ENCODE measurements at places on chromosomes 5 and 9.
A peak's percentile ranks its signal among the peaks of the same experiment; 100 is the strongest.

DNA sequence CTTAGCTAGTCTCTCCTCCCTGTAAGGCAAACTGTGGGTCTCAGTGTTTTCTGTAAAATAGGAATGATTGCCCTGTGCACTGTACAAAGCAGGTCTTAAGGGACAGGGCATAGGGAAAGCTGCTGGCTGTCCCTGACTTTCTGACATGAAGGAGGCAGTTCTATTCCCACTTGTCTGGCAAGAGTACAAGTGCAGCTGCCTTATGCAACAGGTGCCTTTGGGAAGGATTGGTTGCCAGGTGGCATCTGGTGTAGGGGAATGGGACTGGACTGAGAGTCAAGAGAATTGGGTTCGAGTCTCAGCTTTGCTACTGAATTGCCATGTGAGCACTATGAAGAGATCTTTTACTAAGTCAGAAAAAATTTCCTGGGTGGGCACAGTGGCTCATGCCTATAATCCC lies 10.0 kb downstream of the BSPRY start:
- no peak for DNase-seq

DNA sequence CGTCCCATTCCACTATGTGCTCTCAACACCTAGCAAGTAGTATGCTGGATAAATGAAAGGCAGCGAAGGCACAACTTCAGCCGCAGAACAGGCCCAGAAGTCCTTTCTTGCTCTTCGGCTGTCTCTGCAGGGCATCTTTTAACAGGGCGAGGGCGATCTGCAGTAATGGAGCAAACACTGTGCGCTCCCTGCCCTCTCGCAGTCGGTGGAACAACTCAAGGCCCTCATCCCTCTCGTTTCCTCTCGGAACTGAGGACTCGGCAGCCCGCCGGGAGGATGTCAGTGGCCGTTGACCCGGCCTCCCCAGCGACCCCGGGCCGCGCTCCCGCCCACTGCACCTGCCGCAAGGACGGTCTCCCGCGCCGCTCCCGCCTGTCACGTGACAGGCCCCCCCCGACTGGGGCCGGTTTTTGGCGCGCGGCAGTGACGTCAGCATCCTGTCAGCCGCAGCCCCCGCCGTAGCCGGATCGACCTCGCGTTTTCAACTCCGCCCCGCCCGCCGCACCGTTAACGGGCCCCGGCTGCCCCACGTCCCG lies 1.1 kb downstream of the ZNF367 start:
- DNase-seq, result no peak

GRCh38 chr9:134776080-134776796 lies 104.4 kb upstream of the FCN2 start:
- no peak for DNase-seq

- no peak for DNase-seq
Observed at GRCh38 chr5:35337340-35338156, 107.3 kb upstream of the PRLR start.

DNA sequence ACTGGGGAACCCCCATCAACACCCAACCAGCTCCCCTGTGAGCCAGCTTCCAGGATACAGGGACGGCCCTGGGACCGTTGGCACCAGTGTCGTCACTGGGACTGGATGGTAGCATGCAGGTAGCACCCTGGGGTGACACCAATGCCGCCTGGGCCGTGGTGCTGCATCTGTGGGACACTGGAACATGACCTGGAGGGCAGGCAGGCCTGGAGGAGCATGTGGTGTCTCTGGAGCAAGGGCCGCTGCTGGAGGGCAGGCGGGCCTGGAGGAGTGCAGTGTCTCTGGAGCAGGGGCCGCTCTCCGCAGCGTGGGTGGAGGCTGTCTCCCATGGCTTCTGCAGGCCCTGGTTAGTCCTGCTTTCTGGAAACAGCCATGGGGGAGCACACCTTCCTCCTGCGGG lies 13.1 kb downstream of the LPCAT1 start:
- no peak for DNase-seq

GRCh38 chr9:28215536-28216299 lies 642.4 kb upstream of the C9orf72 start:
- DNase-seq, result no peak

GRCh38 chr5:40677456-40677855 lies 2.3 kb upstream of the PTGER4 start:
- DNase-seq, result no peak

- DNase-seq, result no peak
Observed at GRCh38 chr9:87573841-87574342, 76.2 kb downstream of the DAPK1 start.

GRCh38 chr9:124733964-124734740 lies 37.0 kb downstream of the NR6A1 start:
- no peak for DNase-seq

- DNase-seq, result no peak
Observed at GRCh38 chr5:81829242-81829641, 78.3 kb upstream of the SSBP2 start.

GRCh38 chr9:88534456-88535225 lies at the start of gene NXNL2:
Gene NXNL2 (plus strand): TSS chr9:88535178. CDS start chr9:88535435, 257 bp downstream.
- no peak for DNase-seq

GRCh38 chr9:117494401-117495090 lies 79.7 kb upstream of the ASTN2 start:
- no peak for DNase-seq

- no peak for DNase-seq
Observed at GRCh38 chr9:18361646-18362045, 112.3 kb upstream of the ADAMTSL1 start.

GRCh38 chr5:64678374-64678773 lies 11.9 kb upstream of the SHISAL2B start:
- DNase-seq, result no peak

- DNase-seq, result no peak
Observed at GRCh38 chr5:151062405-151063141, 18.3 kb downstream of the TNIP1 start.

DNA sequence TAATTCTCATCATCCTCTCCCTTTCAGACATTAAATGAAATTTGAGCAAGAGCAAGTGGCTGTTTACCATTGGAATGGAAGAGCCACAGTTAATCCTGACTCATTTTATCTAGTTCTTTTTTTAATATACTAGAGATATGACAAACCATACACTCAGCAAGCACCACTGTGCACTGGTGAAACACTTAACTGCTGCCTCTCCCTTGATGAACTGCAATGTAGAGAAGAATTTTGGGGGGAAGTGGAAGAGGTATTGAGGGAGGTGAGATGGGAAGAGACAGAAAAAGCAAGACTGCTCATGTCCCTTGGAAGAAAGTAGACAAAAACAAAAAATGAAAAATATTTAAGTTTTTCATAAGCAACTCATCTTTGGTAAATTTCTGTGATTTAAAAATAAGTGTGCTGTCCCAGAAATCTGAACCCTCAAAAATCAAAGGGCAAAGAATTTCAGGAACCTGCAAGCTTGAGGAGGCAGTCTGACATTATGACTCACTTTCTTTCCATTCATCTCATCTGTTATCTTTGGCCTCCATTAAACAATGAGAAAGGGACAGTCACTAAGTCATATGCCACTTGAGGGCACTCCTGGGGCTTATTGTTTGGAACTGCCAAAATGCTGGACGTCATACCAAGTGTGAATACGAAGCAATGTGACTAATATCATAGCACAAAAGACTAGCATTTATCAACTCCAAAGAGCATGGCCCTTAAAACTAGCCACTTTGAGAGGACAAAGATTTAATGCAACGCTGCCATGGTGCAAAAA lies 566.8 kb upstream of the DMAC1 start:
- no peak for DNase-seq

GRCh38 chr5:50965654-50966375 lies 299.4 kb downstream of the PARP8 start:
- no peak for DNase-seq

- DNase-seq, result no peak
Observed at GRCh38 chr5:115553082-115553481, 8.5 kb upstream of the FEM1C start.

- DNase-seq, result no peak
Observed at GRCh38 chr5:148991566-148991965, 71.3 kb downstream of the SH3TC2 start.

GRCh38 chr5:149860801-149861322 lies 83.7 kb downstream of the PDE6A start:
- DNase-seq, result no peak

DNA sequence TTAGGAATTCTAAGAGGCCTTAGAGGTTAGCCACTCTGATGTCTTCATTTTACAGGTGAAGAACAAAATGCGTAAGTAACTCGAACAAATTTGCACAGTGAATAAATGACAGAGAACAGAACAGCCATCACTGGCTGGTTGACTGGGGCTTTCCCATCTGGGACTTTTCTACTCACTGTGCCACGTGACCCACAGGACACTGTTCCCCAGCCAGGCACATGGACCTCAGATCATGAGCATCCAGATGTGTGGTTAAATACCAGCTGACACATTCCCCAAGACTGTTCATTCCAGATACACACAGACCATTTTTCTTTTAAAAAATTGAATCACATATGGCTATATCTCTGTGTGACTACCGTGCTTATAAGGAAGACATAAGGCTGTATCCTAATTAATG lies 25.8 kb upstream of the MED10 start:
- DNase-seq, result no peak

- DNase-seq, result no peak
Observed at GRCh38 chr5:129098488-129099183, 4.1 kb downstream of the ISOC1 start.

DNA sequence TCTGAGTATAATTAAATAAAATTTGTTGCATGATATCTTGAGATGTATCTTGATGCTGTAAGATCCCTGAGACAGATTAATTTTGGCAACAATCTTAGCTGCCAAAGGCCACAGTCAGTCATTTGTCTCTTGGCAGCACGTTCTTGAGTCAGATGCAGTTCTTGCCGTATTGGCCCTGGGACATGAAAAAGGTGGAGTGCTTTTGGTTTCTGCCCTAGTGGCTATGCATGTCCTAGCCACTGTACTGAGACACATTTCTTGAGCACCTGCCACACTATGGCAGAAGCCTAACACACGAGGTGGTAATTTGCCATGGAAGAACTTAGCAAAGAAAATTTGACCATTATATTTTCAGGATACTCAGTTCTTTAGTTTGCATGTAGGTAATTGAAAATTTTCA lies 45.0 kb upstream of the PHF2 start:
- peak; percentile 37 for DNase-seq

DNA sequence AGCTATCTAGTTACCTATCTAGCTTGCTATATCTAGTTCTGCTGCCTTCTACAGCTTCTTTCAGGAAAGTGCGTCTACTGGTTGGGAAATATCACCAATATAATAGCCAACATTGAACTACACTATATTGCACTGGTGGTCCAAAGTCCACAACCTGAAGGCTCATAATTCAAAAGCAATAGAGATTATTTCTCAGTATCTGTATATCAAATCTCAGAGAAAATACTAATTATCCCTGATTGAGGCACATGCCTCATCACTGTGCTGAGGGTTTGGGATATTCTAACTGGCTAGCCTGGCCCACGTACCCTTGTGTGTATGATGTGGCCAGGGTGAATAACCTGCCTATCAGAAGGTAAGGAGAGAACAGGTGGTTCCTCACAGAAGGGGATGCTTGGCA lies 53.8 kb downstream of the SH3RF2 start:
- DNase-seq, result no peak

DNA sequence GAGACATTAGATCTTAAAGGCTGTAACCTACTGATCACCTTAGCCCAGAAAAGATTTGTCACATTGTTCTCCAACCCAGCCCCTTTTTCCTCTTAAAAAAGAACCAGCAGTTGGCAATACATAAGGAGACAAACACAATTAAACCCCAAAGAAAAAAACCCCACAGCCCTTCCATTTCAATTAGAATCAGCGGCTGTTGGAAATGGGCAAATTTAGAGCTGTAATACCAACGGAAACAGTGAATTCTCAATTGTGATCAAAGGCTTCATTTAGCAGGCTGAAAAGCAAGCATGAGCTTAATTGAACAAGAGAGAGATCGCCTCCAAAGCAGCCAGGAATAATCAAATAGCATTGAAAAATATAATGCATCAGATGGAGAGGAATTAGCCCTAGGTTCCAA lies 153.6 kb downstream of the FAM114A2 start:
- no peak for DNase-seq

DNA sequence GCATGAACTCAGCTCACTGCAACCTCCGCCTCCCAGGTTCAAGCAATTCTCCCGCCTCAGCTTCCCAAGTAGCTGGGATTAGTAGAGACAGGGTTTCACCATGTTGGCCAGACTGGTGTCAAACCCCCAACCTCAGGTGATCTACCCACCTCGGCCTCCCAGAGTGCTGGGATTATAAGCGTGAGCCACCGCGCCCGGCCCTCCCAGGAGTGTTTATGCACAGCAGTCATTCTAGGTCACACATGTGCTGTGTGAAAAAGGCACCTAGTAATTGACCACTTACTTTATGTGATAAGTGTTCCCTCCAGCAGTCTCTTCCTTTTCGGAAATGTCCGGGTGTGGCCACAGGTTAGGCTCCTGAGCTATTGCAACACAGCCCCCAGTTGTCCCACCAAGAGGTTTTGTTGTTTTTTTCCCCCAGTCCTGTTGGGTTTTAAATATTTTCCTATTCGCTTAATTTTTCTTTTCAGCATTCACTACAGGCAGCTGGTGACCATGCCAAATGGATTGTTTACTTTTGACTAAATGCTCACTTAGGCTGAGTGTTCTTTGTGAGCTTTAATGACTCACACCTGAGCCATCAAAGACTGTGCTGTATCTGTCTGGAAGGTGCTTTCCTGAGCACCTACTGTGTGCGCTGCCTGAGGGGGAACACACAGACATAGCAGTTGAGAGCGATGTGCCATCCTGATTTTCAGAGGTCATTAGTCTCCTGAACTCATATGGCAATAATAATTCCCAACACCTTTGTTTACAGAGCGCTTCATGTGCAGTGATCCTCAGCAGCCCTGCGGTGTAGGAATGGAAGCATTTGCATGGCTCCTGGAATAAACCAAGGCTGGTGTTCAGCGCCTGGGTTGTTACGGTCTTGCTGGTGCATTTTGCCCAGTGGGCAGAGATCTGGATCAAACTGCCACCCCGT lies 94.3 kb downstream of the MVB12B start:
- no peak for DNase-seq

GRCh38 chr5:84273517-84273883 lies 111.2 kb downstream of the EDIL3 start:
- no peak for DNase-seq
